ENCODE measurements at places on chromosomes 5 and 9.
A peak's percentile ranks its signal among the peaks of the same experiment; 100 is the strongest.

DNA sequence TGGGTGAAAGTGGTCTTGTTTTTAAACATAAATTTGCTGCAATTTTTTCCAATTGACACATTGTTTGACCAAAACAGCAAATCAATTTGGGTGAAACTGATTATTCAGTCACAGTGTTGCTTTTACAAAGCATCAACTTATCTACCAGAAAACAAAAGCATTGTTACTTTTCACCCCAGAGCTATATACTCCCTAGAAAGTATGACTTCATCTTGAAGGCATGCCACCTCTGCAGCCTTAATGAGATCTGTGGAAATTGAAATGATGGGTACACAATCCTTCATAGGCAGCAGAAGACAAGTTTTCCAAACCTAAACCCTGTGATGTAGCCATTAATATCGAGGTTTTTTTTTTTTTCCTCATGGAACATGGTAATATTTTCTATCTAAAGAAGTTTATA, 615.9 kb downstream of the CHSY3 start:
- DNase-seq = no peak

DNA sequence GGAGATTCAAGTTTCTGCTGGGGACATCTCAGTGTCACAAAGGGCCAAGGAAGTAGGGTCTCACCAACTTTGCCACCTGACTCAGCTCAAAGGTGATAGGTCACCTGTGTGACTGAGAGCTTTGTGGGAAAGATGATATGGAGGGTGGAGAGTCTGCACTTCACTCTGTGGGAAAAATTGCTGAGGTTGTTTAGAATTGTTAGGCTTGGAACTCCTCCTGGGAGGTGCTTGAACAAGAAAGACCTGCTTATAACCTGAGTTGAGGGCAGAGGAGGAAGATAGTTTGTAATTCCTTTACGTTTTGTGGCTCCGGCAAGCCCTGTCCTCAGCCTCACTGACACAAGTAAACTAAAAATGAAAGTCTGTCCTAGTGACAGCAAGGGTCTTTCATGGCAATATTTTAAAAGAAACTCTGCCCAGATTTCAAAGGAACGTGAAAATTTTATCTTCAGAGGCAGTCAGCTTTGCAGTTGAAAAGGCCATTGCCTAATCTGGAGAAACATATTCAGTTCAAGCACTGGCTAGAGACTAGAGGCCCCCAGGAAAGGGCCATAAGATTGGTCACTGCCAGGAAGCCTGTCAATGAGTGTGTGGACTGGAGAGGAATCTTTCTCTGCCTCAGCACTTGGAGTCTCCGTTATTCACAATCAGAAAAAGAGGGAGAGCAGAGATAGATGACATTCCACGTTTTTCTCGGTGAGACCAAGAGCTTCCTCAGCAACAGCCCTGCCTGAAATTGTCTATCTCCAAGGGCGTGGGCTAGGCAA, 23.2 kb downstream of the PCDHAC2 start:
- DNase-seq = no peak

DNA sequence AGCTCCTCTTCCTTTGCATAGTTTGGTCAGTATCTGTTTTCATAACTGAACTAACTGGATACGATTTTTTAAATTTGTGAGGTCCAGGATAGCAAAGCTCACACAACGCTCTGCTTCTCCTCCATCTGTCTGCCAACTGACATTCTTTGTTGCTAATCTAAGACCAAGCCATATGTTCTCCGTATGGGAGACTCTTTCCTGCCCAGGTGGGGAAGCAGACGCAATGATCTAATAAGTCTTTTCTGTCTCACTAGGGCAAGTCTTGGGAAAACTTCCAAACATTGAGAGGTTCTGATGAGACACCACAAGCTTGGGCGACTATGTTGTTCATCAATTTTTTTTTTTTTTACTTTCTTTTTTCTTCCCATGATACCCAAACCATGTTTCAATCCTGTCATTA, 558.5 kb downstream of the EFNA5 start:
- no peak for DNase-seq

DNA sequence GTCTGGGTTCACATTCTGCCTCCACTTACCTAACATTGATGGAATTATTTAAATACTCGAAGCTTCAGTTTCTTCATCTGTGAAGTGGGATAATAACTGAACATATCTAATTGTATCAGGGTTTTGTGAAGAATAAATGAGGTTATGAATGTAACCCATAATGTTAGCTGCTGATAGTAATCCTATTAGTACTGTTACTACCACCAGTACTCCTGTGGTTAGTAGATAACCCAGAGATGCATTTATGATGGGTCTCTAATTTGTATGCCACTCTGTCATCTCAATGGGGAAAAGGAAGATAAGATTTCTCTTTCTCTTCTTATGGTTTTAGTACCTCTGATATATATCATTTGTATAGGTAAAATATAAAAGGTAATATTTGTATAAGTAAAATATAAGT, 16.0 kb downstream of the CPEB4 start:
- no peak for DNase-seq

GRCh38 chr5:56985936-56986625, 34.2 kb upstream of the MIER3 start:
- no peak for DNase-seq

- no peak for DNase-seq
Observed at GRCh38 chr5:179235416-179236400, 109.6 kb downstream of the ADAMTS2 start.

GRCh38 chr5:39437467-39437866, 12.7 kb upstream of the DAB2 start:
- no peak for DNase-seq

GRCh38 chr9:27460226-27461023, 63.7 kb upstream of the IFNK start:
- DNase-seq = no peak

GRCh38 chr9:38227656-38228055, 158.6 kb upstream of the SHB start:
- DNase-seq = no peak

DNA sequence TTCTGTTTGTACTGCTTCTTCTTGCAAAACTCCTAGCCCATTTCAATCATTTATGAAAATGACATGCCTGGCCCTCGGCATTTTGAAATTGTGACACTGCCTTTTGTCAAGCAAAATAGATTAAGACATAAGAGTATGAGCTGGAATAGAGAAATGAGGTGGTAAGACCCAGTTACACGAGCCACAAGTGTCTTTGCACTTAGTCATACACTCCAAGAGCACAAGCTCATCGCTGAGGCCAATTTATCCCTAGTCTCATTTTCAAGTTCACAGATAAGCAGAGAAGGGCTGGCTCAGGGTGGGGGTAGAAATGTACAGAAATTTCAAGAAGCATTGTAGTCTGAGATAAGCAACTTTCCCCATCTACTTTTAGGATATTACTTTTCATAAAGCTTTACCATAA, 40.6 kb upstream of the MAP1B start:
- DNase-seq = no peak

DNA sequence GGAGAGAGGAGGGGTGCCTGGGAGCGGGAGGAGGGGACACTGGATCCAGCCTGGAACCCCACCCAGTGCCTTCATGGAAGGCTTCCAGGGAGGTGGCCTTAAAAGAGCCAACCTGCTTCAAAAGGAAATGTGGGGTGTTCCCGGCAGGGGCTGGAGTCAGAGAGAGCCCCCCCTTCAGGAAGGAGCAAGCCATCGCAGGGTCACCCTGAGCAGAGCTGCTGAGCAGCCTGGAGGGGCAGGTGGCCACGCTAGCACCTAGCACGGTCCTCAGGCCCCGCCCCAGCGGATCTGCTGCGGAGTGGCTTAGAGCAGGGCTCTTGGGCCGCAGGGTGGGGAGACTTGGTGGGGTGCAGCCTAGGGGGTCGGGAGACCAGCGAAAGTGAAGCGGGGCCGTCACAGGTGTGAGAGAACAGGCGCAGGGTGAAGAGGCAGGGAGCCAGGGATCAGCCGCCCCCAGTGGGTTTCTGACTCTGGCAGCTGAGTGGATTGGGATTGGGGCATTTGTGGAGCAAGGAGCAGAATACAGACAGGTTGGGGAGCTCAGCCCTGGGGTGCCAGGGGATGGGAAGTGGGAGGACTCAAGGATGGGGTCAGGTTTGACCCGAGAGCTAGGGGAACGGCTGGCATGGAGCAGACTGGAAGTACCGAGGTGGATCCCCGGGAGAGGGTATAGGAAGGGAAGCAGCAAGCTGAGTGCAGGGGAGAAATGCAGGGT, 1.5 kb downstream of the LCN2 start:
- no peak for DNase-seq

DNA sequence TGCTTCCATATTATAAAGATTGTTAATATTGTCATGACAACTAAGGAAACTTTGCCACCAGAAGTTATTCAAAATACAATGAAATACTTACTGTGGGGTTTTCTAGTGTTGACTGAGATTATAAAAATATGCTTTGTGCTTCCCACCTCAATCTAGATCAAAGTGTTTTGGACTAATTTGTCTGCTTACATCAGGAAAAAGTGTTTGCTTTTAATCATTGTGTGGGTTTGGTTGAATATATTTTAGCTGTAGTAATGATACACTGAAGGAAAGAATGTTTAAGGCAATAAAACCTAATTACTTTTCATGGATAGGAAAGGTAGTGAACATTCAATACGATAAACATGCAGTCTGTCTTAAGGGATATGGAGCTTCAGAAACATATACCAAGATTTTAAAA, 29.8 kb upstream of the MAN2A1 start:
- no peak for DNase-seq

- peak; percentile 56 for DNase-seq
Observed at GRCh38 chr9:75087824-75088645, at the start of the genes NMRK1 and OSTF1. Gene NMRK1, minus strand, starts transcription at chr9:75088155. Its CDS starts 5,040 bp downstream, at chr9:75083115. Gene OSTF1, plus strand, starts transcription at chr9:75088514. Its CDS starts 179 bp downstream, at chr9:75088693.

- no peak for DNase-seq
Observed at GRCh38 chr9:92820964-92821363, 56.3 kb upstream of the BICD2 start.

DNA sequence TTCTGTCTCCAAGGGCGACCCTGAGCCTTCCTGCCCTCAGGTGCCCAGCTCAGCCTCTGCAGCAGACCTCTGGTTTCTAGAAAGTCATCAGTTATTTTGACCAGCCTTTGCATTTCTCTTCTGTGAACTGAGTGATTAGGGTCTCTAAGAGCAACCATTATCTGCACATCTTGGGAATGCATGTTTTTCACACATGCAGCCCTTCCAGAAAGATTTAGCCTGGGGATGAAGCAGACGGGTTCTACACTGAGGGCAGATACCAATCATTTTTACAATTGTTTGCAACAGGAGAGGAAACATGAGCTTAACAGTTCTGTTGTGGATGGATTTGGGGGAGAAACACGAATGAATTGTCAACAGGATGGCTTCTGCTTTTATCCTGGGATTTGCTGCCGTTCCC, 90.1 kb upstream of the PITX1 start:
- DNase-seq = no peak

DNA sequence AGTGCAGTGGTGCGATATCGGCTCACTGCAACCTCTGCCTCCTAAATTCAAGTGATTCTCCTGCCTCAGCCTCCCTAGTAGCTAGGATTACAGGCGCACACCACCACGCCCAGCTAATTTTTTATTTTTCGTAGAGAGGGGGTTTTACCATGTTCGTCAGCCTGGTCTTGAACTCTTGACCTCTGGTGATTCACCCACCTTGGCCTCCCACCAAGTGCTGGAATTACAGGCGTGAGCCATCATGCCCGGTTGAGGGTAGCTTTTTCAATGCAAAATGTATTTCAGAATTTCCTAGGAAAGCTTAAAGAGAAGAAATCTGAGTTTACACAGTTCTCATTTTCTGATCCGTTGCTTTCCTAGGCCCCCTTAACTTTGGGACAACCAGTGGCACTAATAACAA, 15.7 kb downstream of the BDP1 start:
- no peak for DNase-seq

- DNase-seq = no peak
Observed at GRCh38 chr5:137234973-137235943, 263.9 kb downstream of the SPOCK1 start.

GRCh38 chr9:83434254-83434653, 103.9 kb downstream of the FRMD3 start:
- DNase-seq = no peak

DNA sequence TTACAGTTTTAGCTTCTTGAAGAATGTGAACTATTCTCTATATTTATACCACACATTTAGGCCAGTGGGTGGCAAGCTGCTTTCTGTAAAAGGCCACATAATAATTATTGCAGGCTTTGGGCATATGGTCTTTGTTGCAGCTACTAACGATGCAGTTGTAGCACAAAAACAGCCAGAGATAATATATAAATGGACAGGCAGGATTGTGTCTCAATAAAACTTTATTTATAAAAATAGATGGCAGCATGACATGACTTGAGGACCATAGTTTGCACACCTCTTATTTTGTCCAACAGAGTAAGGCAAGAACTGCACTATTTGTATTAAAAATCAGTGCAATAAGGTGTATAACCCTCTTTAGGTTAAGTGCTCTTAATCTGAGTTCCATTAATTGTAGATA, 415.0 kb downstream of the ANXA1 start:
- no peak for DNase-seq

DNA sequence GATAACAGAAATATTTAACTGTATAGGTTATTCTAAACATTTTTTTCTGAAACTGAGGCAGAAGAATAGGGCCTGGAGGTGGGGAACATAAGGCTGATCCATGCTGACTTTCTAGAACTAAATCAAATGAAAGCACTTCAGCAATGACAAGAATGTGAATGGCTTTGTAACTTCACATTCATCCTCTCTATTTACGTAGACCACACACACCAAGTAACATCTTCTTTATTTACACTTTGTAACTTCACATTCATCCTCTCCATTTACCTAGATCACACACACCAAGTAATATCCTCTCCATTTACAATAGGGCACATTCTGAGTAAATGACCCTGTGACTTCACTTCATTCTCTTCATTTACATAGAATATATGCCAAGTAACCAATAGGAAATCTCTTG, 251.8 kb upstream of the CDH9 start:
- DNase-seq = no peak

DNA sequence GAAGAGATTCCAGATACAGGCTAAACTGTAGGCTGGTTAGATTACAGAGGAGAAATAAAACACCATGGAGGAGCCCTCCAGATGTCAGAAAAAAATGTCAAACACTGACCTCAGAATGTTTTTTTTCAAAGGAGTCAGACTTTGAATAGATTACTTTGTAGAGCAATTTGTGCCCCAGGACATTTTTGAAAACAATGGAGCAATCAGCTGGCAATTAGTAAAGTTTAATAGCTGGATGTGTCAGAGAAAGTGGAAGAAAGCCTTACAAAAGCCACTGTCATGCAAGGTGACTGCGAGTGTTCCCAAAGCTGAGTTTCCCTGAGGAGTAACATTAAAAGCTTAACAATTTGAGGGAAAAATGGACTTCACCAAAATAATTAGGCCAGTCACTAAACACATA, 417.8 kb upstream of the CTNND2 start:
- no peak for DNase-seq

Measured in SHP77 treated with DMSO at 0.1 percent for 48 hours (cell line).